NCI-H1436 treated with DMSO at 0.1 percent for 48 hours (cell line): ENCODE measurements at places on chromosomes 6 and 20.

DNA sequence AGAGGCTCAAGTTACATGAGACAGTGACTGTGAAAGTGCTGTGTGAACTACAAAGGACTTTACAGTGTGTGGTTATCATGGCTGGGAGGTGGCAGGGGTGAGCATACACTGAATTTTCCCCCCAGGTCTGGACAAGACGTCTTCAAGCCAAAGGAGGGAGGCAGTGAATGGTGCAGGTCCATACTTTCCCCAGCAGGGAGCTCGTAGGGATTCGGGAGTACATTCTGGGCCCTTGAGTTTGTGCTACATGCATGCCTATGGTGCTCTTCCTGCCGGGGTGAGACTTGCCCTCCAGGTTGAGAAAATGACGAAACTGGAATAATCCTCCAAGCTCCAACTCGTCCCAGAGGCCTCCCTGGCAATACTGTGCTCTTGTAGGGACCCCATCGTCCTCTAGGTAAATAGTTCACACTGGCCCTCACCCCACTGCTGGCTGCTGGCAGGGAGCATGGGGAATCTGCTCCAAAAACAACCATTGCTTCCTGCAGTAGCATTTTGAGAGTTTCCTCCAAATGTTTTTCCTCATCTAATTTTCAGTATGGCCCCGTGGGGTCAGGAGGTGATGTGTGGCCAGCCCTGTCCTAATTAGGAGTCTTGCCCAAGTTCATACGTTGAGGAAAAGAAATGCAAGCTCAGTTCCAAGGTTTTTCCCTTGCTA, 57.6 kb downstream of the ZNF831 start:
- no peak for DNase-seq

DNA sequence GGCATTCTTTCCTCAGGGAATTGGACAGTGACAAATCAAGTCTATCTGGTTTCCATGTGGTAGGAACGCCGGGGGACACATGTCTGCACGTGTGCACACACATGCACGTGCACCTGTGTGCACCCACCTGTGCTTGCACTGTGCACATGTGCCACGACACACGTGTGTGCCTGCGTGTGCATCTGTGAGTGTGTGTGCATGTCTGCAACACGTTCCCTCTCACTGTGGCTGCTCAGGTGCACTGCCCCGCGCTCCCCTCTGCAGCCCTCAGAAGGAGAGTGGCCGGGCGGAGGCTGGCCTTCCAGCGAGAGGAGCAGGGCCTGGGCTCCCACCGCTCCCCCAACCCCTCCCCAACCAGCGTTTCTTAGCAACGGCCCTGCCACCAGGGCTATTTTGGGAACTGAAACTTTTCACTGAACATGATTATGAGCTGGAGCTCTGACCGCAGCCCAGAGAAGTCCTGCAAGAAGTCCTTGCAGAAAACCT, 147.8 kb downstream of the PHACTR3 start:
- no peak for DNase-seq

- peak; percentile 27 for DNase-seq
Measured at GRCh38 chr6:42043787-42044475, 6.4 kb upstream of the TAF8 start.

DNA sequence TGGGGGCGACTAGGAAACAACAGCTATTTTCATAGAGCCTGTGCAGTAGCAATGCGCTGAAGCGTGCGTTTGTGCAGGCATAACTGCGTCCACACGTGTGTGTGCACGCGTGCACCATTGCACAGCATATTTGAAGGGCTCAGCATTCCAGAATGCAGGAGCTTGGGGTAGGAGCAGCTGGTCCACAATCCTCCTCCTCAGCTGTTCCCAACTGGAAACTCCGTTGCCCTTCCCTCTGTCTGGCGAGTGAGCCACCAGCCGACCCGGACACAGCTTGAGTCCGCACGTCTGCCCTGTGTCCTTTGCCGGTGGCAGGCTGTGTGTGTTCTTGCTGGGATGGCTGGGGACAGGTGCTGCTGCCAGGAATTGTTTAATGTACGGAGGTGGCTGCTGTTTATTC, 110.2 kb downstream of the SASH1 start:
- DNase-seq, result no peak

- DNase-seq, result no peak
Measured at GRCh38 chr6:149683256-149683859, 34.5 kb downstream of the LATS1 start.
